ENCODE measurements at places on chromosomes 12 and 14.

- no peak for DNase-seq
These were observed 5.8 kb downstream of the CD4 start for GRCh38 chr12:6795088-6795487.

GRCh38 chr12:41061192-41061591 is 126.9 kb upstream of the PDZRN4 start:
- no peak for DNase-seq

DNA sequence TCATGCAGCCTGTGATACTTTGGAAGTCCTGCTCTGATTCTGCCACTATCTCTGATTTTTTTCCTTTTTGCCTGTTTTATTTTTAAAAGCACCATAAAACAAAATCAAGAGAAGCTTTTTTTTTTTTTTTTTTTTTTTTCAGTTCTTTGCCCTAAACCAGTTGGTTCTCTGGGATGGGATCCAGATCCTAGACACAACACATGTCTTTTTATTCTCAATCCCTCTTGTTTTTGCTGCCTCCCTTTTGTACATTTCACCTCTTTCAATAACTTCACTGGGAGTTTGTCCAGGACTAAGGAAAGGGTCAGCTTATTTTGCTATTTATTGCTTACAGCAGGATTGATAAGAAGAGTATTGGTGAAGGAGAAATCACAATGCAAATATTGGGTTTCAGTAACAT is 139.4 kb downstream of the GRIP1 start:
- DNase-seq, result no peak

DNA sequence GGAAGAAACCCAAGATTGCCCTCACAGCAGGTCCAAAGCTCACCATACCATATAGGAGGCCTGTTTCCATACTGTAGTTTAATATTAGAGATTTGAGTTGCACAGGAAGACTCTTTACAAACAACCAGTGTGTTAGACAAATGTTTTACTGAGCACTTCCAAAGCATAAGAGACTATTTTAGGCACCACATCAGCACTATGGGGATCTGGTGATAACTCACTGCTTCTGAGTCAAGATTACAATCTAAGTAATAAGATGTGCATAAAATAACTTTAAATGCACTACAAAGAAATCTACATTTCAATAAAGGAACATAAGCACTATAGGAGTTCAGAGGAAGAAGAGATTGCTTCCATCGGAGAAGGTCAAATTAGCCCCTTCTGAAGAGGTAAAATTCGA is 71.4 kb downstream of the SPPL3 start:
- DNase-seq, result no peak

- no peak for DNase-seq
These were observed 949 bp downstream of the PLBD2 start for GRCh38 chr12:113359133-113359938.

GRCh38 chr14:101216366-101217079 is 313.0 kb upstream of the RTL1 start:
- no peak for DNase-seq

GRCh38 chr14:58882577-58883018 is 244.8 kb downstream of the DACT1 start:
- DNase-seq, result no peak

GRCh38 chr12:3326156-3326849 is 164.7 kb upstream of the PRMT8 start:
- no peak for DNase-seq

Measured in activated naive CD4-positive, alpha-beta T cell treated with anti-CD3 and anti-CD28 coated beads, Interleukin-2, amount 50 U/mL, for 16 hours (primary cell).